K562 (cell line): ENCODE measurements at places on chromosomes 1 and 21. TPM values are rescaled to one million over a fixed set of nuclear protein-coding genes. Genes with fewer than 3 reads are reported as not detected.
A peak's percentile ranks its signal among the peaks of the same experiment; 100 is the strongest.

The BTBD19 gene
- total RNA-seq: 1.7 and 2.0 TPM in 2 replicates

DNA sequence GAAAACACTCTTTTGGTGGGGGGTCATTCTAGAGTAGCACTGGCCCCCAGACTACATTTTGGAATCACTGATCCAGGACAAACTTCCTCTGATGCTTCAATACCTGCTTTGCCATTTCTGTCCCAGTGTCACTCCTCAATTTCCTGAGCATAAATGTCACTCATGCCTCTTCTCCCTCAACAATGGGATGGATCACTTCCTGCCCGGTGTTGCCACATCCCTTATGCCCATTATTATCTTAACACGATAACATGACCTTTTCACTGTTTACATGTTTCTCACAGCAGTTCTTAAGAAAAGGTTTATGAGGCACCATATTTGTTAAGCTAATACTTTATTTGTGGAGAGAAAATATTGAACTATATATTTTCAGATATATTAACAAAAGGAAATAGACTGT is 3.9 kb upstream of the ITLN1 start:
- no peak for DNase-seq

DNA sequence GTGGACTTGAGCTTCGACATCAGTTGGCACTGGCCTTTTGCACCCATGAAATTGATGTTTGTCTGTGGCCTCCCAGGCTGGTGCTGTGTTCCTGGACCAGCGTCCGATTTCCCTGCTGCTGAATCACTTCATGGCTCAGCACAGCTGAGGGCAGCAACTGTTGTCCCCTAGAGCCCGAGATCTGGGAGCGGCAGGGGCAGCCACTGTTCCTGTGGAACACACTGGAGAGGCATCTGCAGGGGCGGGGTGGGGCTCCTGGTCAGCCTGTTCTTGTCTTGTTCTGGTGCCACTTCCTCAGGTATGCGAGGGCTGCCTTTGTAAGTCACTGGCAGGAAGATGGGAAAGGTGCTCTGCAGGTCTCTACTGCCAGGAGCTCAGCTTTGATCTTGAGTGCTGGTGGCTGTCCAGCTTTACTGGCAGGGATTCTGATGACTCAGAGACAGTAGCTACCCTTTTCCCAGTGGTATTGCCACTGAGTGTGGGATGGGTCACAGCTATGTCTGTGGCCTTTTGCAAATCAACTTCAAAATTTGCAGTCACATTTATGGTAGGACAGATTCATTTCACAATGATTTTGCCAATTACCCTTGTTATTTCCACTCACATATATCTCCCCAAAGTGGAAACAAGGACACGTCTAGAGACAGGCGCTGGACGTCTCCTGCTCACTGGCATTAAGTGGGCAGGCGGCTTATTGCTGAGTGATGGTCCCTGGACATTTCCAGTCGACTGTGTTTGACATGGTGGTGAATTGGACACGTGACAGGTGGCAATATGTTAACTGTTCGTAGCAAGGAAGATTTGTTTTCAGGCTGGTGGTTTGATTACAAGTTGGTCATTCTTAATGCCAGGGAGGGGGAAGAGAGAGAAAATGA is 15.3 kb downstream of the AGPAT3 start:
- no peak for DNase-seq

DNA sequence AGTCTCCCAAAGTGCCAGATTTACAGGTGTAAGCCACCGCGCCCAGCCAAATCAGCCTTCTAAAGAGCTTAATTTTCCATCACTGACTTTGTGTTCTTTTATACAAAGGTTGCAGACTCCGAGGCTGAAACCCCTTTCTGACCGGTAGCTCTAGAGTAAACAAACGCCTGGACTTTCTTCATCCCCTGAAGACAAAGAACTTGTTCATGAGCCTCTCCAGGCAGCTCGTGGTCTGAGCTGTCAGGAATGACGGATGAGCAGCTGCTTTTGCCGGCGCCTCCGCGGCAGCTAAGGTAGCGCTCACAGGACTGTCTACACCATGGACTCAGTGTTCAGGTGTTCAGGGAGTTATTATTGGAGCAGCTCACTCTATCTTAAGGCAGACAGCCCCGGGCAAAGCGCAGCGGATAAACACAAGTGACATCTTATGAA is 128.5 kb upstream of the ERRFI1 start:
- DNase-seq: no peak

The ADAM30 gene
- total RNA-seq: not detected in 2 replicates

DNA sequence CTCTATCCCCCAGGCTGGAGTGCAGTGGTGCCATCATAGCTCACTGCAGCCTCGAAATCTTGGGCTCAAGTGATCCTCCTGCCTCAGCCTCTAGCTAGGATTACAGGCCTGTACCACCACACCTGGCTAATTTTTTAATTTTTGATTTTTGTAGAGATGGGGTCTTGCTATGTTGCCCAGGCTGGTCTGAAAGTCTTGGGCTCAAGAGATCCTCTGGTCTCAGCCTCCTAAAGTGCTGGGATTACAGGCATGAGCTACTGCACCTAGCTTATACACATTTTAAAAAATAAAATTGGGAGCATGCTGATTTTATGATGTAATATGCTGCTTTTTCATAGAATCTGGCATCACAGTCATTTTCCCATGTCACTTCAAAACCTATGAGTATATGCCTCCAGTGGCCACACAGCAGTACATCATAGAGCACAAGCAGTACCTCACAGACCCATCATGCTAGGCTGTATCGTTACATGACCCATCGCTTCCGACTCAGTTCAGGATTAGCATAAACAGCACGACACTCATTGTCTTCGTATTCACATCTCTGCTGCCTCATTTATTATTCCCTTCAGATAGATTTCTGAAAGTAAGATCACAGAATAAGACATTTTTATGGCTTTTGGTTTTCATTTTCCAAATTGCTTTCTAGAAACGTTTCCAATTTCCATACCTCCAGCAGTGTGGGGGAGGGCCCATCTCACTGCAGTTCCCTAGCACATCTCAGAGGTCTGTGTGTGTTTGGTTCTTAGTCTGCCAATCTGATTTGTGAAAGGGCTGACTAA is 35.9 kb upstream of the CCSAP start:
- DNase-seq: no peak

The IVL gene
- total RNA-seq: not detected in 2 replicates

The MAP10 gene
- 0.69 and 0.83 TPM in 2 replicates for total RNA-seq

GRCh38 chr1:204513117-204513716 is 3.0 kb upstream of the MDM4 start:
- DNase-seq: no peak

The MX2 gene
- total RNA-seq: 0.95 and 1.0 TPM in 2 replicates

DNA sequence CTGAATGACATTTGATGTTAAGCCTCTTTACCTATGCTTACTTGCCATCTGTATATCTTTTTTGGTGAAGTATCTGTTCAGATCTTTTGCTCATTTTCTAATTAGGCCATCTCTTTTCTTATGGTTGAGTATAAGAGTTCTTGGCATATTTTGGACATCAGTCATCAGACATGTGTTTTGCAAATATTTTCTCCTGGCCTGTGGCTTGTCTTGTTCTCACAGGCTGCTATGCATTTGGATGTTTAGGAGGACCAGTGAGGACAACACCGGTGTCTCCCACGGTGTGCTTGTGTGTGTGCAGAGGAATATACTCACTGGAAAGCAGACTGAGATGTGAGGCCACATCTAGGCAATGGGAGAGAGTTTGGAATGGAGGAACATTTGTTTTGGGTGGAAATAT is 87.1 kb upstream of the LYST start:
- no peak for DNase-seq

GRCh38 chr21:42692688-42693087 is 39.3 kb downstream of the PDE9A start:
- DNase-seq: no peak

GRCh38 chr1:57289781-57290180 is 134.1 kb downstream of the DAB1 start:
- no peak for DNase-seq

DNA sequence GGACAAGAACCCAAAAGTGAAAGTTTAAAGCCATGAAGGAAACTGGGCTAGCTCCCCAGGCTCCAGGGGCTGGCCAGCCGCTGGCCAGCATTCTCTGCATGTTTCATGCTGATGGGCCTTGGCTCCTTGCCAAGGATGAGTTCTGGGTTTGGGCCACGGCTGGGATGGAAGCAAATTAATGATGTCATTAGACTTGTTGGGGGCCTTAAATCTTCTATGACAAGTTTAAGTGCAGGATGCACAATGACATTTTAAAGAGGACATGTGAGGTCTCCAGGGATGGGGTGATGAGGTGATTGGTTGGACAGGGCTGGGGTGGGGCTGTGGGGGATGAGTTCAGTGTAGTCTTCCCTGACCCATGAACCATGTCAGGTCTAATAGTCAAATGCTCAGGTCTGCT is 199.6 kb downstream of the TRABD2B start:
- DNase-seq: no peak

- DNase-seq: no peak
Observed at GRCh38 chr1:23102289-23102688, 66.4 kb downstream of the LUZP1 start.

DNA sequence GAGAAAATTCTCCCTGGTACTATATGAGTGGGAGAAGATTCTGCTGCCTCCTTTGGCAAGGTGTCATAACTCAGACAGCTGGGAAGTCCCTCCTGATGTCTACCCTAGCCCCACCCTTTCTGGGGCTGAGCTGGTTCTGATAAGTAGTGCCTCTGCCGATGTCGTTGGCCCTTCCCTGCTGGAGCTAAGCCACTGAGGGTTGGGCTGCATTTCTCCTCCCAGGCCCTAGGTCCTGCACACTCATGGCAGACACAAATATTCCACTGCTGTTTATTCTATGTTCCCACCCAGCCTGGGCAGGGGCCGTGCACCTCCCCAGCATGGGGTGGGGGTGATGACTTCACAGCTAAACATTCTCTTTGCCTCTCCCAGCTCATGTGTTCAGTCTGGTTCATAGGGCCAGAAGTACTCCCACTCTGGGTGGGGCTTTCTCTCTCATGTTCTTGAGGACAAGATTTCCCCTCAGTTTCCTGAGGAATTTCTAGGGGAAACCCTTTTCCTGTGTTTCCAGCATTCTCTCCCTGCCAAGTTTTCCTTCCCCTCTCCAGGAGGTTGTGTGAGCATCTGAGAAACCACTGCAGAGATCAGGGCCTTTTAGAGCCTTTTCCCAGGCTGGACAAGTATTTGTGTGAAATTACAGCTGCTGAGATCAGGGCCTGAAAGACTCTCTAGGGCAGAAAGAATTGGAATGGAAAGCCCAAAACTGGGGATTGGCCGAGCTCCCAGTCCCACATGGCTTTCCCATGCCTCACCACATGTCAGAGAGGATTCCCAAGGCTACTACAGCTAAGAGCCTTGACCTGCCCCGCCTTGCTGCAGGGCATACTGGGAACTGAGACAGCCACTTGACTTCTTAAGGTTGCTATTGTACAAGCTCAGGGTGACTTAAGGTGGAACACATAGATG is 66.2 kb downstream of the ATP2B4 start:
- peak; percentile 84 for DNase-seq

- no peak for DNase-seq
Observed at GRCh38 chr1:64231153-64231552, 27.7 kb downstream of the UBE2U start.

The HIVEP3 gene
- total RNA-seq: 0.58 and 0.63 TPM in 2 replicates

The RGS8 gene
- not detected in 2 replicates for total RNA-seq

GRCh38 chr1:71231751-71232150 is 150.9 kb upstream of the ZRANB2 start:
- no peak for DNase-seq

- no peak for DNase-seq
Observed at GRCh38 chr1:180382326-180383115, 119.9 kb downstream of the ACBD6 start.

DNA sequence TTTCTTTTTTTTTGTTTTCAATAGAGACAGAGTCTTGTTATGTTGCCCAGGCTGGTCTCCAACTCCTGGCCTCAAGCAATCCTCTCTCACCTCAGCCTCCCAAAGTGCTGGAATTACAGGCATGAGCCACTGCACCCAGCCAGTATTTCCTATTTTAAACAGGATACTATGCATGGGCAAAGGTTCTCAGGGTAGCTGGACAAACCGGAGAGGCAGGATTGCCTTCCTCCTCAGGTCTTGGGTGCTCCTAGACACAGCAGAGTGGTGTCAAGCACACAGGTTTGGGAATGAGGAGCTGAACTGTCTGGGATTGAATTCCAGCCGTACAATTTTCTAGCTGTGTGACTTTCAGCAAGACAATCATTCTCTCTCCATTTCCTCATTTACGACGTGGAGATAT is 22.9 kb upstream of the HNRNPU start:
- no peak for DNase-seq

The COG2 gene
- total RNA-seq: 36.2 and 43.9 TPM in 2 replicates

DNA sequence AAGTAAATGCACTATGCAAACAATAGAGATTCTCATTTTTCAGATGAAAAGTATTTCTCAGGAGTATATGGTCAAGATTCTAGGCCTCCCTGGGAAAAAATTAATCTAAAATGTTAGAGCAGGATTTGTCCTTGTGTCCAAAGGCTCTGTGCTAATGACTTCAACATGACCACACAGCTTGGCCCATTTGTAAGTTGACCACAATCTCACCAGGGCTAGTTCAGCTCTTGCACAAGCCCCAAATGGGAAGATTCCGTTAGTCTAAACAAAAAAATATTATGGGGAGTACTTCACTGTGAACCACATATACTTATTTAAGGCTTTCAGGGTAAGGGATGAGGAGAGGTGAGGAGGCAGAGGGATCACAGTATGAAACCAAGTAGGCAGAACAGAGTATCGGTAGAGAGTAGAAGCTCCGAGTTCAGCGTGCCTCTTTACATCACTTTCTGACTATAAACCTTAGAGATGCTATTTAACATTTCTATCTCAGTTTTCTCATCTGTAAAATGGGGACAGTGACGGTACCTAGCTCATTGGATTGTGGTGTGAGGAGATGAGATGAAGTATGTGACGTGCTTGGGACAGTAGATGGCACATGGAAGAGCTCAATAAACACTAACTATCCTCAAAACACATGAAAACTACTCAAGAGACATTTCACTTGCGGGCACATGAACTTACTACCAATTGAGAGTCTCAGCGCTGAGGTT is 37.8 kb upstream of the CTTNBP2NL start:
- no peak for DNase-seq

GRCh38 chr1:59230622-59231021 is 66.3 kb upstream of the FGGY start:
- no peak for DNase-seq

The SZT2 gene
- 27.0 and 31.0 TPM in 2 replicates for total RNA-seq

- DNase-seq: no peak
Observed at GRCh38 chr1:145990249-145990855, 6.0 kb downstream of the TXNIP start.

The AK4 gene
- total RNA-seq: 34.9 and 36.4 TPM in 2 replicates

DNA sequence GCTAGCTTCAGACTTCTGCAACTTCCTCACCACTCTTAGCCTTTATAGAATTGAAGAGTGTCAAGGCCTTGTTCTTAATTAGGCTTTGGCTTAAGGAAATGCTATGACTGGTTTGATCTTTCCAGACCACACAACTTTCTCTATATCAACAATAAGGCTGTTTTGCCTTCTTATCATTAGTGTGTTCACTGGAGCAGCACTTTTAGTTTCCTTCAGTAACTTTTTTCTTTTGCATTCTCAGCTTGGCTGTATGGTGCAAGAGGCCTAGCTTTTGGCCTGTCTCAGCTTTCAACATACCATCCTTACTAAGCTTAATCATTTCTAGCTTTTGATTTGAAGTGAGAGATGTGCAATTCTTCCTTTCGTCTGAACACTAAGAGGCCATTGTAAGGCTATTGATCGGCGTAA is 8.6 kb downstream of the PRKACB start:
- DNase-seq: no peak

The PDE9A gene
- total RNA-seq: 0.27 TPM in 1 of 2 replicates, not detected in the other
